EL (cell line): ENCODE measurements at places on chromosomes 12 and 14.

DNA sequence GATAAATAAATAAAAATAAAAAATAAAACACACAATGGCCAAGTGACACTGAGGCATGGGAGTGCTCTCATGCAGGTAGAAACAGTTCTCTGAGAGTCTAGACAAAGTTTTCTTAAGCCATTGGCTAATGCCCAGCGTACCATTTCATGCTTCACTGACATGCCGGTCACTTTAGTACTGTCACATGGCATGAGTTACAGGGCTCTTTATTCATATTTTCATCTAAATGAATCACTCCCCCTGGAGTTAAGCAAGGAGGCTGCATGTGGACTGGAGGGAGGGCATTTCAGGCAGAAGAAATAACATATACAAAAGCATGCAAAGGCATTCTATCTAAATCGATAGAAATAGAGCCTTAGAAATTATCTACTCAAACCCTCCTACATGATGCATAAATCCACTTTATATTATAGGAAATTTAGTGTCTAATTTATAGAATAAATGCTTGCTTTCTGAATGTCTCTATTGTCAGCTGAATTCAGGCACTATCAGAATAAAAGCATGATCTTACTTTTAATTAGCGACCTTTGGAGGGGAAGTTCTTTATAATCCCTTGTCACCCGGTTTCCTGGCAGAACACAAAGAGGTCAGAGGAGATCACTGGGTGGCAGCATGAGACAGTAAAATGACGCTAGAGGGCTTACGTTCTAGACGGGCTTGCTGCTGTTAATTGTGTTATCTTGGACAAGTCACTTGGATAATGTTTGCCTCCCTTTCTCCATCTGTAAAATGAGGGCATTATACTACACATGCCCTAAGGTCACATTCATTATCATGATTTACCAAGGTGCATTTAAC is 17.5 kb downstream of the DYRK4 start:
- peak; percentile 5 for DNase-seq

- DNase-seq = no peak
Measured at GRCh38 chr12:70754330-70754741, 117.1 kb upstream of the PTPRB start.

DNA sequence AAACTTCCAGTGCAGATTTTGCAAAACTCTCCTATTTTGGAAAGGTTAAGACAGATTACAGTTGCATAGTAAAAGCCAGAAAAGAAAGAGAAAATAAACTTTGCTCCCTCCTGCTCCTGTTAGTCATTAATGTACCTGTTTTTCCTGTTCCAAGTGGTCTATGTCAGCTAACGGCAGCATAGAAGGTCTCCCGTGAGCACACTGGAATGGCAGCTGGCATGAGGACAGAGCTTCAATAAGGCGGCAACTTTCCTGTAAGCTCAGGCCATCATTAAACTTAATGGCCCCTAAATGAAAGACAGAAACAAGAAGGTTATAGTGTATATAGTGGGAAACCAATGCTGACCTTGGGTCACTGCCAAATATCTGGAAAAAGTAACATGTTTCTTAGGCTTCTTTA is 16.0 kb downstream of the EIF2B2 start:
- DNase-seq = no peak

GRCh38 chr12:27550653-27550975 is 26.6 kb downstream of the PPFIBP1 start:
- no peak for DNase-seq

DNA sequence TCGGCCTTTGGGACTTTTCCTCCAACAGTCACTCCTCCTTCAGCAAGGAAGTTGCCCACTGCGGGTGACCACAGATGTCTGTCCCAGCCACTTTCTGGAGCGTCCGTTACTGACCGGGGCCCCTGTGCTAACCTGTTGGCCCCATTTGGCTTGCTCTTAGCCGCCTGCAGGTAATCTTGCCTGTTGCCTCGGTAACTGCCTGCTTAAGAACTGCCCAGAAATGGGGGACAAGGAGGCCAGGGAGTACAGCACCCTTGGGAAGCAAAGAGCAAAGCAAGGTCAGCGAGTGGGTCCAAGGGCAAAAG is 338.8 kb upstream of the SFSWAP start:
- no peak for DNase-seq

- no peak for DNase-seq
Measured at GRCh38 chr12:27217590-27217989, 26.5 kb upstream of the STK38L start.

DNA sequence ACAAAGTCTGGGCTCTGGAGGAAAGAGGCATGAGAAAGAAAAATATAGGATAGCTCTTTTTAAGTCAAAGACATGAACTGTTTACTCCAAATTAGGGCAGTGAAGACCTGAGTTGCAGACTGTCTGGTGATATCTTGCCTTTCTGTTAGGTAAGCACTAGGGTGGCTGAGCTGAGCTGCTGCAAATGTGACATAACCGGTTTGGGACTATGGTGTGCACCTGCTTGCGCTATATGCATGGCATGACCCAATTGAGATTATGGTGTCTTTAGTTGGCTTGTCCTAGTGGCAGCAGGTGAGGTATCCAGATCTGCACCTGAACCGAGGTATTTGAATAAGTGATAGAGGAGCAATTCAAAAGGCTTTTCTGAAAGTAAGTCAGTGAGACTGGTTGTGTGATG is 345.6 kb downstream of the APAF1 start:
- DNase-seq = no peak

GRCh38 chr14:91872011-91872501 is 4.7 kb upstream of the TC2N start:
- DNase-seq = no peak

DNA sequence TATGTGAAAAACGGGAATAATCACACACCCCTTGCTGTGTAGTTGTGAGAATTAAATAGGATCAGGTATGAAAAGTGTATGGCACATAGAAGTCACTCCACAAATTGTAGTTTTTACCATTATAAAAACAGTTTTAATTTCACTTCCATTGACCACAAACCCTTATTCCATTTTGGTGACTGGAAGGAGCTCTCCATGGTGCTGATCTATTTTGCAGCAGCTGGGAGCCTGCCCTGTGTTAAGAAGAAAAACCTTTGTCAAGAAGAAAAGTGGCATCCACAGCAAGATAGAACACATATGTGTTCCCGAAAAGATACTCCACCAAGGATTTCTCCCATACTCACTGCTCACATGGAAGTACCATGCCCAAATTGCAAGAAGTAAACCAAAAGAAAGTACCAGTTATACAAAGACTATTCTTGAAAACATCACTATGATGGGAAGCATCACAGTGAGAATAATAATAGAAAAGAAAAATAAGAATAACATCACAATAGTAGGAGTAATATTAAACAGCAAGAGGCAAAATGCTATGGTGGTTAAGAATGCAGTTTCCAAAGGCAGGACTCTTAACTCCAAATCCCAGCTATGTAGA is 58.7 kb downstream of the TUNAR start:
- peak; percentile 30 for DNase-seq

DNA sequence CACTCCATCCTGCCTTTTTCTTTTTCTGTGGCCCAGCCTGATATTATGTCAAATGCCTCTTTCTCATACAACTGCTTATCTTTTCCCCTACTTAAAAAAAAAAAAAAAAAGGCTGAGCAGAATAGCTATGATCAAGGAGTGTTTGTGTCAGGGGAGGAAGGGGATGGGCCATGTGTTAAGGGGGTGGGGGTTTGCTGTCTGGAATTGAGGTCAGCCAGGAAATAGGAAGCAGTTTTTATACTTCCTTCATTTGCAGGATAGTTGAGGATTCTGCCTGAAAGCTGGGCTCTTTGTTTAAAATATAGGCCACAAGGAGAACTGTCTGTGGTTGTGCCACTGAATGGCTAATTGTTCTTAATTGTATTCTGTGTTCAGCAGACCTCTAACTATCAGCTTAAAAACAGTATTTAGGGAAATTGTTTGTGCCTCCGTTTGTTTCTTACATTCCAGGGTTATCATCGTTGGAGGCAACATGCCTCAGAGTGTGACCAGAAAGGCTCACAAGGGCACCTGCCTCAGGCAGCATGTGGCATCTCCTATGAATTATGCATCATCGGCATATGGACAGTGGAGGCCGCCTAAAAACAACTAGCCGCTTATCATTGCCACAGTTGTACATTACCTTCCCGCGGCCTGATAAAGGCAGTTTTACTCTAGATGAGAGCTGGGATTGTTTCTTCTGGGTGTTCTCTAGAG is 96.0 kb downstream of the SRGAP1 start:
- DNase-seq = no peak

- no peak for DNase-seq
Measured at GRCh38 chr14:75291331-75291730, 12.7 kb downstream of the FOS start.

- no peak for DNase-seq
Measured at GRCh38 chr12:97560786-97561618, 98.4 kb downstream of the RMST start.

DNA sequence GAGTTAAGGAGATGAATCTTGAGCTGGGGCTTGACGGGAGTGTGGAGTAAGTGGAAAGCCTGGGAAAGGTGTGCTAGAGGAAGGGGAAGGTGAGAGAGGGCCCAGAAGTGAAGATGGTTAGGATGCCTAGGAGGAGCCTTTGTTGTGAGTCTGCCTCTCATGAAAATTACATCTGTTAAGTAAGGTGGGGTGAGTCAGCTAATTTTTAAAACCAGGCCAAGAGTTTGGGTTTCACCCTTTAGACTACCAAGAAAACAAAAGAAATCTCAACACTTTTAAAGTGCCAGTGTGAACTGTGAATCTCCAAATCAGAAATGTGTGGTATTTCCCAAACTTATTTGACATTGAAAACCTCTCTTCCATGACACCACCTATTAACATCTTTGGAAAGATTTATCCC is 185.2 kb downstream of the CRADD start:
- no peak for DNase-seq

DNA sequence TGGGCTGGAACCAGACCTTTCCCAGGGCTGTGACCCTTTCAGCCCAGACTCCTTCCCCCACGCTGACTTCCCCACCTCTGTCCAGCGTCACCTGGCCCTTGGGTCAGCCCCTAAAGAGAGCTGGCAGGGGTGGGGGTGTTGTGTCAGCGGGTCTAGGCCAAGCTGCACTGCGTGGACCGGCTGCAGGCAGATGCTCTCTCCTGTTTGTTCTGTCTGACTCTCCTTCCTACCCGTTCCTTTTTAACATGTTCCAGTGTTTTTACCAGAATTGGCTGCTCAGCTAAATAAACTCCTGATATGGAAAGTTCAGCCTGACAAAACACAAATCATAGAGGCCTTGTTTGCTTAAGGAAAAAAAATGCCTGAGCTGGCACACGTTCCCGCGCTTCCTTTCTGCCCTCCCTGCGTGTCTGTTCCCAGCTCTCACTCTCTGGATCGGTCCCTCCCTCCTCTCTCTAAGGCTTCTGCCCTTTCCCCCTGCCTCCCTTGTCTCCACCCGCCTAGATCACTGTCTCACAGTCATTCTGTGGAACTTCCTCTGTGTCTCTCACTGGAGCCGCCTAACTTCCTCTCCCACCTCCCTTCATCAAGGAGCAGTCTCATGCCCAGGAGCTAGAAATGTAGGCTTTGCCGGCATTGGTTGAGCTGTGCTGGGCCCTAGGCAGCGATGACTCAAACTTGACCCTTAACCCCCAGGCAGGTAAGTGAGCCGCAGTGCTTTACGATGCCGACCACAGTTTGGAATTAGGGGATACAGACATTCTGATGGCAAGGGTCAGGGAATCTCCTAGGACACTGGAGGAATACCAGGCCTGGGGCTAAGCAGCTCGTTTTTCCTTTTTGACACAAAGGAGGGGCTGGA is 15.5 kb upstream of the MLXIP start:
- peak; percentile 88 for DNase-seq

DNA sequence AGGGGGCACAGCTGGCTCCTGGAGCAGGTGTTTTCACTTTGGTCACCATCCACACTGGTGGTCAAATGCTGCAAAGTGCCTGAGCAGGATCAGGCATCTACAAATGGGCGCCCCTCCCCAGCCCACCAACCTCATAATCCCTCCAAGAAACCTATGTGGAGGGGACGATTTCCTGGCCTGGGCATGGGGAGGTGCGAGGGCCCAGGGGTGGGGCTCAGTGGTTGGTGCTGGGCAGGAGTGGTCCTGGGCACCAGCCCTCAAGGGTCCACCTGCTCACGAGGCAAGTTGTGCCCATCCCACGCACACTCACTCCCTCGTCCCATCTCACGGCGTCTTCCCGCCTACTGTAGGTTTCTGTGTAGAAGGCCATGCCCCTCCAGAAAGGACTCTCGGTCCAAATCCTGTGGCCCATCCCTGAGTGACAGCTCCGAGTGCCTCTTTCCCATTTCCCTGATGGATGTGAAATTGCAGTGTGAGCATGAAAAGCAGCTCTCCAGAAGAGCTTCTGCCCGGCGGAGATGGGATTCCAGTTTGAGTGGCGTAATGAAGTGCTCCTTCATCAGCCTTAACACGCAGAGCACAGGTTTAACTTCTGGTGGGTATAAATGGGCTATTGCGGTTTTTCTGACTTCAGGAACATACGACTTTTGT is 36.9 kb downstream of the SLC15A4 start:
- no peak for DNase-seq

DNA sequence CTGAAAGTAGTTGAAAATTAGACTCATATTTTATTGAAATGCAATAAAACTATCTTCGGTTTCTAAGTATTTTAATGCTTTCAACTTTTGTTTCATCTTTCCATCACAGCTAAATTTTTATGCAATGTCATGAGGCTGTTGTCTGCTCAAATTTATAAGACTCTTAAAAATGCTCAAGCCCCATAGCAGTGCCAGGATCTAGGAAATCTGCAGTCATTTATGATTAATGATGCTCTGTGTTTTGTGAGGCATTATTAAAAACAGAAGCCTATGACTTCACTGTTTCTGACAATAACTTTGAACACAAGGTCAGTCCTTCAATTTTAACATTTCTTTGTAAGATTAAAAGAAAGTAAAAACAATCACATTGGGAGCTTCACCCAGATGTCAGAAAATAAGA is 112.5 kb downstream of the ALX1 start:
- no peak for DNase-seq

DNA sequence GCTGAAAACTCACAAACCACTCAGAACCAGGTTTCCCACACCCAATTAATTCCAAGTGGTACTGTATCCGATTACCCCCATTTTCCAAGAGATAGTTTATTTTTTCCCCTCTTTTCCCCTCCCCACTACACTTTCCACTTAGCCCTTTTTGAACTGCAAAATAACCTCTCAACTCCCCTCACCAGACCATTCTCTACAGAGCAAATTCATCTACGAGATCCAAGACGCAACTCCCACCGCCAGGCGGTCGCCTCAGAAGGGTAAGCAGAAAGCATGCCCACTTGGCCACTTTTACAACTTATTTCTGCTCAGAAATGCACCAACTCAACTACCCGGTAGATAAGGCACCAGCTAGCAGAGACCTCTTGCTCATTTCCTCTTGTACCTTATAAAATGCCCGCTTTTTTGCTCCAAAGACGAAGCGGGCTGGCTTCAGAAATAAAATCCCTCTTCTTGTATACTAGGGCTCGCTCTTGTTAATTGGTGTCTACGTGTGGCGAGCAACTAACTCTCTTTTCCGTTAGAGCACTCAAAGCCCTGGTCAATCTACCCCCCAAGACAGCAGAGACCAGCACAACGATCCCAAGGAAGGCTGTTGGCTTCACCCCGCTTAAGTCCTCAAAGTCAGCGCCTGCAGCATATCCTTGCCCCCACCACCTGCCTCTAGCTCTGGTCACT is 910 bp upstream of the SRP54 start:
- DNase-seq = no peak

GRCh38 chr12:90010089-90010488 is 301.5 kb upstream of the ATP2B1 start:
- peak; percentile 43 for DNase-seq

- DNase-seq = peak; percentile 50
Measured at GRCh38 chr12:83826112-83826511, 1086.5 kb downstream of the SLC6A15 start.

- DNase-seq = no peak
Measured at GRCh38 chr12:70482764-70483163, 116.7 kb downstream of the KCNMB4 start.
